ENCODE measurements at places on chromosomes 11 and 22.

GRCh38 chr11:42410251-42410955, 901.4 kb upstream of the API5 start:
- DNase-seq = no peak

DNA sequence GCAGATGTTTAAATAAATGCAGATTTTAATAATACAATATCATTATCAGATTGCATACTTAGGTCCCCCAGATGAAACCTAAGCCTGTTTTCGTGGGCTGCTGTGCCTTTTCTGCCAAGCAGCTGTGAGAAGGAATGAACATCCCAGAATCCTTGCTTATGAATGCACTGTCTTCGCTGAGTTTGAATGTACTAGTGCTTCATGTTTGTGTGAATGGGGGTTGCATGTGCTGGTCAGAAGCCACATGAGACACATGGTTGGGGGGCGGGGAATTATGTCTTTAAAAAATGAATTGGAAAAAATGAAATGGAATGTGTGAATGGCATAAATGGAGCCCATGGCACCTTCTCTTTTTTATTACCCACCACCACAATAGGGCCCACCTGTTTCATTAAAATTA, 125.4 kb upstream of the HSD17B12 start:
- no peak for DNase-seq

GRCh38 chr22:31295831-31296657, 3.8 kb upstream of the PIK3IP1 start:
- DNase-seq = no peak

- no peak for DNase-seq
Observed at GRCh38 chr11:70738661-70739060, 340.3 kb downstream of the CTTN start.

DNA sequence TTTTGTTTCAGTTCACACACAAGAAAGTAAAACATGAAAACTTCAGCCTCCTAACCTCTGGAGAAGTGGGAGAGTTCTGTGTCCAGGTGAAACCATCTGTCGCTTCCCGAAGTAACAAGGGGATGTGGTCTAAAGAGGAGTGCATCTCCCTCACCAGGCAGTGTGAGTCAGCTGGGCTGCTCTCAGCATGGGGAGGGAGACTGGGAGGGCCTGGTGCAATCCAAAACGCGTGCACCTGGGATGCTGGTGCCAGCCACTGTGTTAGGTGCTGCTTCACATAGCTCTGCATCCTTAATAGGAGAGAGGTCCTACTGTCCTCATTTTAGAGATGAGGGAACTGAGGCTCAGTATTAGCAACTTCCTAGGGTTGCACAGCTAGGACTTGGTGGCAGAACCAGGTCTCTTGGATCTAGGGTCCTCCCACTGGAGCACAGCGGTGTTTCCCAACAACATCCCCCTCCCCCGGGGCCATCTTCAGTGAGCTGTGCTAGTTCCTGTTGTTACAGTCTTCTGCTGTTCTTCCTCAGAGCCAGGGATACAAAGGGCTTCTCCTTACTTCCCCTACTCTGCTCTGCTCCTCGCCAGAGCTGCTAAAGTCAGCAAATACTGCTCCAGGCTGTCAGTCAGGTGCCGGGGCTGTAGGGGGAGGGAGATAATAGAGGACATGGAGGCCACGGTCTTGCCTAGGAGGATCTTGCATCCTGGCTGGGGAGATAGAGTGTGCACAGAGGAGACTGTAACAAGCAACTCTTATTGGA, 8.0 kb downstream of the IL10RA start:
- no peak for DNase-seq

- no peak for DNase-seq
Observed at GRCh38 chr11:6557761-6558674, 45.4 kb downstream of the RRP8 start.
